NB4 (cell line): ENCODE measurements at places on chromosomes 5 and 9.

- DNase-seq, result no peak
Measured at GRCh38 chr5:154193283-154193682, 2.8 kb downstream of the GALNT10 start.

DNA sequence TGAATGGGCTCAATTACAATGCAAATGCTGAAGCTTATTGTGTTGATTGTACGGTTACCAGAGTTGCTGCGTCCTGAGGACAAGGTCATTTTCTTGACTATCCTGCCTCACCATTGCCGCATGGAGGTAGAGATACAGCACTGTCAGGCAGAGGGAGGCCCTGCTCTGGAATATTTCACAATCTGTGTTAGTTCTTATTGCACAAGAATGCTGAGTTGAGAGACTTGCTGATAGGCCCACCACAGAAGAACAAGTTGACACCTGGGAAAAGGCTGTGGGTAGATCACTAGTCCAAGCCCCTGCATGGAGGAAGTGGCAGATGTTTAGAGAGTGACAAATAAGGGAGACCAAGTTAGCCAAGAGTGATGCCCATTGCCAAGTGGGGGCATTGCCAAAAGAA is 344.5 kb upstream of the ITGA1 start:
- DNase-seq, result peak; percentile 36

DNA sequence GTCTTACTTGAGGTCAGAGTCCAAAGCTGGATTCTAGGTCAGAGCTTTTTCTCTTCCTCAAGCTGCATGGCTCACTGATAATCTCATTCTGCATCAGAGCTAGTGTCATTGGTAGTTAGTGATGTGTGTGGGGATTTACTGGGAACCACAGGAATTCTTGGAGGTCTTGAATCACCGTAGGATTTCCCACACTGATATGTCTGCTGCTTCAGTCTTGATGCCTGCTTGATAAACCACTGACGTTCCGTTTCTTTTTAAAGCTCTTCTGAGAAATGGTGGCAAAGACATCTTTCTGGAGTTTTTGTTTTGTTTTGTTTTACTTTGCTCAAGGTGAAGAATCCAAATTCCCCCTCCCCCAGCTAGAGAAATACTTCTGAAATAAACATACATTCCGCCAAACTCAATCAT is 1.2 kb upstream of the GARIN3 start:
- DNase-seq, result no peak

DNA sequence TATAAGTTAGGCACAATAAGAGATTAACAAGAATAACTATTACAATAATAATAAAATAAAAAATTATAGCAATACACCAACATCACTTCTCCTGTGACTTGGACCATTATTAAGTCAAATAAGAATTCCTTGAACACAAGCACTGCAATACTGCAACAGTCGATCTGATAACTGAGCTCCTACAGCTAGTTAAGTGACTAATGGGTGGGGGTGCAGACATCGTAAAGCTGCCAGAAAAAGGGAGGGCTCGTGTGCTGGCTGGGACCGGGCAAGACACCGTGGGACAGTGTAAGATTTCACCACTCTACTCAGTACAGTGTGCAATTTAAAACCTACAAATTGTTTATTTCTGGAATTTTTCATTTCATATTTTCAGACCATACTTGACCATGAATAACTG is 78.8 kb downstream of the SNX24 start:
- DNase-seq, result no peak

GRCh38 chr5:109487753-109488420 is 78.1 kb upstream of the PJA2 start:
- no peak for DNase-seq

DNA sequence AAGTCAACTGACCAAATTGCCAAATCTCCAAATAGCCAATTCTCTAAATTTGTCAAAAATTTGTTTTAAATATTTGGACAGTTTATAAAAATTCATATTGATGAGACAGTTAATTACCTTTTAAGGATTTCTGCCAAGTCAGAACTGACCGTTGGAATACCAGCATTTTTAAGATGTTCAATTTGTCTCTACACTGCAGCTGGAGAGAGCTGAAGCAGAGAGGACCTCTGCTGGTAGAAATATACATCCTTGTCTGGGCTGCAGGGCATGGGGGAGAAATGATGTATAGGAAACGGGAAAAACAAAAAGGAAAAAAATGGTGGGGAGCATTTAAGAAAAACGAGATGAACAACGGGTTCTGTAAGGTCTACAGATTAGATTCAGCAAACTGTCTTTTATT is 16.8 kb downstream of the NR6A1 start:
- peak; percentile 38 for DNase-seq

DNA sequence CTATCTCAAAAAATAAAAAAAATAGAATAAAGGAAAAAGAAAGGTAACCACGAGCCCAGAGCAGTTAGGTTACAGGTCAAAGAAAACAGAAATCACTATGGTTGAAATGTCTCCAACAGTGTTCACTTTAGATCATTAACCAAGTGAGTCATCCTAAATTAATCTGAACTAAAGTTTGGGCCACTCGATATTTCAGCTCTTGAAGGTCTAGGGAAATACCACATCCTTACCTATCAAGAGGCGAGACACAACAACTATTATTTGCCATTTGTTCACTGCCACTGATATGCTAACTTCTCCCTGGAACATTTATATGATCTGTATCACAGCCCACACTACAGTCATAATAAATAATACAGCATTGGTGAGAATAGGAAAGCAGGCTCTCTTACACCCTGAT is 111.3 kb upstream of the NR5A1 start:
- no peak for DNase-seq

DNA sequence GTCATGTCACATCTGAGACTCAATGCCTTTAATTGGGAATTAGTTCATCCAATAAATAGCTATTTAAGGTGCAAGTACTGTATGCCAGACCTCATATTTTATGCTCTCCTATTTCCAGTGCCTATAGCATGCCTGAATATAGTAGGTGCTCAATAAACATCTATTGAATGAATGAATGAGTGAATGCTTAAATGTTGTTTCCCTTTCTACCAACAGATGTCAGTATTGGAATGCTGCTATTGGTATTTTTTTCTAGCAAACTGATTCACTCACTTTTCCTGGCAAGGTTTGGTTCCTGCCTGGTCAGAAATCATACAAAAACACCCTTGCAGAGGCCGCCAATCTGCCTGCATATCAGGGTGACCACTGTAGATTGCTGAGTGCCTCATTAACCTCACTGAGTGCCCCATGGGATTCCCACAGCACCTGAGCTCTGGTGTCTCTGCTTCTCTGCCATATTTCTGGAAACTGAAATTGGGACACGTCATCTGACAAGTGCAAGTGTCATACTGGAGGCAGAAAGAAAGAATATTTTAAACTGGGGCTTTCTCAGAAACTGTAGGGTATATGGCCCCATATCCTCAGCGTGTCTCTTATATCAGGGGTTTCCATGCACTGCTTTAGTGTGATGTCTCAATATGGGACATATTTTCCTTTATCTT is 359.7 kb downstream of the TRIM32 start:
- DNase-seq, result no peak

DNA sequence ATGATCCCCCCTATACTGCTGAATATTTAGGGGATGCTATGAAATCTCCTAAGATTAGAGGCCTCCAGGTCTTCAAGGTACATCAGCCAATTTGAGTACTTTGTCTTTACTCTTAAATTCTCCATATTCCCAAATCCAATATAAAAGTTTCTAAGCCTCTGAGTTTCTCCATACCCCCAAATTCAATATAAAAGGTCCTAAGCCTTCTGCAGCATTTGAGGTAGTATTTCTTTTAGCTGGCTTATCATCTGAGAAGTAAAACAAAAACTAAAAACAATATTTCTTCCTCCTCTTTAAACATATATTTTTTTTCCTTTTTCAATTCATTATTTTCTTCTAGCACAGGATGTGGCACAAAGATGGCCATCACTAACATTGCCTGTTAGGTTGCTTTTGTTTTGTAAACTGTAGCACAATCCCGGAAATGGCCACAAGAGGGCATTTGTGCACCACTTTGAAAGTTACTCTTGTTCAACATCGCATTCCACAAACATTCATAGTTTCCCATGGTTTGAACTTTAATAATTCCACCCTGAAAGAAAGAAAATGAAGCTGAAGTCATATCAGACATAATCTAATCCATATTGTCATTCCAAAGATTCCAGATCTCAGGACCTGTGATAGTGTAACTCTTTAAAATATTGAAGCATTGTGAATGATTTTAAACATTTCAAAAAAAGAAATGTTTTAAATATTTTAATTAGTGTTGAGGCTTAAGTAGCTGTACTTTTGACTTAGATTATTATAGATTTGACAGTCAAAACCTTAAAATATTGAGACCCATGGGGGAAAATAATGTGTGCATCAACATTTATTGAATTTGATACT is 21.0 kb upstream of the SCGB3A2 start:
- peak; percentile 56 for DNase-seq

DNA sequence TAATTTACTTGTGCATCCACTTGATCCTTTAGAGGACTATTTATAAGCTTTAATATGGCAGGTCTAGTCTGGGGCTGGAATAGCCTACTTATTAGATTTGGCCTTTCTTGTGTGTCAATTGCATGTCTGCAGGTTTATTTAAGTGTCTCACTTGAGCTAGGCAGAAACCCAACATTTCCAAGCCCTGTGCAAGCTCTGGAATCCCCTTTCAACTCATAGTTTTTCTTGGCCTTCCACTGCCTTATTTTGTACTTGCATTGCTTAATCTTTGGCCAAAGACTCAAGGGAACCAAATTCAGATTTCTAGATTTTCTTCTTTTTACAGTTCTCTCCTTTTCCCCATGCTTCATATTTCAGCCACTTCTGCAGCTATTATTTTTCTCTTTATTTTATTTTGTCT is 102.4 kb upstream of the RFX3 start:
- no peak for DNase-seq

GRCh38 chr9:88011005-88011766 is 36.9 kb upstream of the CDK20 start:
- DNase-seq, result no peak

DNA sequence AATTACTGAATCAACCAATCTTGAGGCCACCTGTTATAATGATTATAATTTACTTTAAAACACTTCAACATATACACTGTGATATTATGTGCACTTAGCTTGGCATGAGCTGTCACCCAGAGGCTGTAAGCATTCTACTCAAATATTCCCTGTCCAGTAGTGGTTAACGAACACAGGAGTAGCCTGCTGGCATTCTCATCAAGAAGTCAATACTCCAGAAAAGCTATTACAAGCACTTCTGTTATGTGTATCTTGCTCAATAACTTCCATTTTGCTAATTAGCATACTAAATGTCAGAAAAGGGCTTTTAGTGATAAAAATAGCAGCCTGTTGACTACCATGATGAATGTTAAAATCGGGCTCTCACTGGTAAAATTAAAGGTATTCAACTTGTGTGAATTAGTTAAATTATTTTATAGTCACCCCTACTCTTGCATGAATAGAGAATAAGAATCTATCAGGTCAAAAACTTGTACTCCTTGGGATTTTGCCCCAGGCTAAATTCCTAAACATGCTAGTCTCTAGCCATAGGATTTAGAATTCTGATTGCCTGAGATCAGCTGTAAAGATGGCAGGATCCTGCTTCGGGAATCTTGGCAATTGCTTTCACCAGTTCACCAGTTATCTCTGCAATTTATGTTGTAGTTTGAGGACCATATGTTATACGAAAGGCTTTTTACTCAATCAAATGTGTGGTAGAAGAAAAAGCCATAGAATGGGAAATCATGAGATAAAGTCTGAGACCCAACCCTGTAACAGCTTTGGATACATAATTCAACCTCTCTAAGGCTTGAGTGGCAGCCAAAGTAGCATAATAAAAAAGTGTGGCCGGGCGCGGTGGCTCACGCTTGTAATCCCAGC is 43.4 kb upstream of the PAM start:
- DNase-seq, result no peak

GRCh38 chr9:23825700-23826099 is 340 bp downstream of the ELAVL2 start:
- no peak for DNase-seq
